HCT116 (cell line): ENCODE measurements at places on chromosomes 4 and X. TPM values are rescaled to one million over a fixed set of nuclear protein-coding genes. Genes with fewer than 3 reads are reported as not detected.

The SHOX gene
- not detected for total RNA-seq

The HTN3 gene
- not detected for total RNA-seq

The AMOT gene
- 7.7 TPM for total RNA-seq

The VCX3A gene
- total RNA-seq = not detected

The HS3ST1 gene
- 134 TPM for total RNA-seq

The GAGE12F gene
- total RNA-seq = not detected

The DHX15 gene
- total RNA-seq = 195 TPM

The CLDN34 gene
- total RNA-seq = not detected

The DMP1 gene
- total RNA-seq = not detected
